ENCODE measurements at places on chromosomes 7 and 10. TPM values are rescaled to one million over a fixed set of nuclear protein-coding genes. Genes with fewer than 3 reads are reported as not detected.

AKR1D1 gene
- 0.09 TPM for polyA plus RNA-seq

A1CF gene
- 8.6 TPM for polyA plus RNA-seq

PYROXD2 gene
- 16.2 TPM for polyA plus RNA-seq

DNA sequence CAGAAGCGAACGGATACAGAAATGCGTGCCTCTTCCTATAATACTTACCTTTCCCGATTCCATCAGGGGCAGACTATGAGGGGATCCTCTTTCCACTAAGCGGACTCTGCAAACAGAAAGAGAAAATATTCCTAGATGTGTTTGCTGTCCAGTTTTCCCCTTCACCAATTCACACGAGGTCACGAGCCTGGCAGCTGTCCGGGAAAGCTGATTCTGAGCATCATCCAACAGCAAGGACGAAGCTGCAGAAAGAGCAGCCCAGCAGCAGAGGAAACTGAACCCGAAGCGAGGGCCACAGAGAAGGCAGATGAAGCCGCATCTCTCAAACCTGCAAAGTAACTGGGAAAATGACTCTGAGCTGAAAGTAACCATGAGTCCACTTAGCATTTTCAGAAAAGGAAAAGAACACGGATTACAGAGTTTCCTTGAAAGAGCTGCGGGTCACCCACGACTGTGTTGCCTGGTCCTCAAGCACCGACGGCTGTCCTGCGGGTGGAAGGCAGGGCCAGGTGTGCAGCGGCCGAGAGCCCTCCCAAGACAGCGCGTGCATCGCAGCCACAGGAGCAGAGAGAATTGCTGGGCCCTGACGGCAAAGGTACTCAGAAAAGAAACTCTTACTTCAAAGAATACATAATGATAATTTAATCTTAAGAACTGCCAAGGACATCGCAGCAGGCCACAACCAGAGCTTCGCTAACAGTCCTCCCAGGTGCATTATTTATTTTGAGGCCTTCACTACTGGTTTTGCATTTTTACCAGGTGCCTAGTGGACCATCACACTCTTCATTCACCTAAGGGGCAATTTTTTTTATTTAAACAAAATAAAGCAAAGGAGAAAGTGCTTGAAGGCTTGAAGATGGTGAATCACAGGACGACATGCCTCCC is 153.3 kb downstream of the ZMYND11 start:
- no peak for DNase-seq

DNA sequence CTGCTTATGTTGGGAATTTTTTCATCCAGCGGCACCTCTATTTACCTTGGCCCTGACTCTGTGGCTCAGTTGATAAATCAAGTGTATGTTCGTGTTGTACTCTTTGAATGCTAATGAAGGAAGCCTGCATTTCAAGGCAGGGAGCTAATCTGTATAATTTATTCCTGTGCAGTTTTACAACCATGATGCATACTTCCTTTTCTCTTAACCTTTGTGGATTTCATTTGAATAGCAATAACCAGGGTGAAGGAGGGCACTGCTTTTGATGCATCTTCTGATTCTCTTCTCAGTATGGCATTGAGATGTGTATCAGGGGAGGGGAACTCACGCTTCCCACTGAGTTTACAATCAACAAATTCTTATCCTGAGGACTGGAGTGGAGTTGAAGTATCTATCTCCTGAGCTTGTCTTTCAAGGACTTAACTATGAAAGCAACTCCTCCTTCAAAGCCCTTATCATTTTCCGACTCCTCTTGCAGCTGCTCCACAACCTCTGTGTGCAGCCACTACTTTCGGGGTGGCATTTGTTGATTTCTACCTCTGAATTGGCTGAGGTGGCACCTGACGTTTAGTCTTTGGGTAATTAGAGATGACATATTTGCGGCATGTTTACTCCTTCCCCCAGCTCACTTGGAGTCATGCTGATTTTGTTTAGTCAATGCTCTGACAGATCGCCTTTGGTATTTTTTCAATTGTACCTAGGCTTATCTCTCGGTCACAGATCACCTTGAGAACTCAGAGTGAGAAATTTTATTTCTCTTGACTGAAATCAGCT is 275.2 kb downstream of the PHTF2 start:
- DNase-seq: no peak

Data from right renal pelvis (tissue), 4 donors.